ENCODE measurements at places on chromosomes 5 and 9.
A peak's percentile ranks its signal among the peaks of the same experiment; 100 is the strongest.

DNA sequence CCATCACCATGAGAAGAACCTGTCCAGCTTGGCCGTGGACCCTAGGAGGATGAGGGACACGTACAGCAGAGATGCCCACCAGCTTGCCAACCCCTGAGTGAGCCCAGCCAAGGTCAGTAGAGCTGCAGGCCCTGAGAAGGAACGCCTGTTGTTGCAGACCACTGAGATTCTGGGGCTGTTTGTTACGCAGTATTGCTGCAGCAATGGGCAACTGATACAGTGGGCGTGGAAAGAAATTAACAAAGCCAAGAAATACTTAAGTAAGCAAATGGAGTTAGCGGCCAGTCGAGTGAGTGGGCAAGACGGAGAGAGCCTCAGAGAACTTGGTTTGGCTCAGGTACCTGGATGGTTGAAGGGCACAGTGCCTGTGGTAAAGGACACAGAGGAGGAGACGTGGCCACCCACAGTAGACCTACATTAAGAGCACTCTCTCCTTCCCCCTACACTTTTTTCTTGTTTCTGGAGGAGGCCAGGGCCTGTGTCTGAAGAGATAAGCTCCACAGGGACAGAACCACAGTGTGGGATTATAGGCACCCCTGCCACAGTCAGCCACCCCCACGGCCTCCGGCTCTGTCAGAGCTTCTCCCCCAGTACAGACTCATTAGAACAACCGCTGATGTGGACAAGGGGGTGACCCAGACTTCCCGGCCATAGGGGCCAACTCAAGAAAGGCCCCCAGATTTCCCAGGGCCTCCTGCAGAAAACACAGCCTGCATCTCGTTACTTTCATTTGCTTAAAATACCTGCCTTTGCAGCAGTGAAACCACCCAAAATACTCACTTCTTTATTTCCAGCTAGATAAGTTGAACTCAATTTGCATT is 40.1 kb upstream of the GRHPR start:
- DNase-seq, result no peak

DNA sequence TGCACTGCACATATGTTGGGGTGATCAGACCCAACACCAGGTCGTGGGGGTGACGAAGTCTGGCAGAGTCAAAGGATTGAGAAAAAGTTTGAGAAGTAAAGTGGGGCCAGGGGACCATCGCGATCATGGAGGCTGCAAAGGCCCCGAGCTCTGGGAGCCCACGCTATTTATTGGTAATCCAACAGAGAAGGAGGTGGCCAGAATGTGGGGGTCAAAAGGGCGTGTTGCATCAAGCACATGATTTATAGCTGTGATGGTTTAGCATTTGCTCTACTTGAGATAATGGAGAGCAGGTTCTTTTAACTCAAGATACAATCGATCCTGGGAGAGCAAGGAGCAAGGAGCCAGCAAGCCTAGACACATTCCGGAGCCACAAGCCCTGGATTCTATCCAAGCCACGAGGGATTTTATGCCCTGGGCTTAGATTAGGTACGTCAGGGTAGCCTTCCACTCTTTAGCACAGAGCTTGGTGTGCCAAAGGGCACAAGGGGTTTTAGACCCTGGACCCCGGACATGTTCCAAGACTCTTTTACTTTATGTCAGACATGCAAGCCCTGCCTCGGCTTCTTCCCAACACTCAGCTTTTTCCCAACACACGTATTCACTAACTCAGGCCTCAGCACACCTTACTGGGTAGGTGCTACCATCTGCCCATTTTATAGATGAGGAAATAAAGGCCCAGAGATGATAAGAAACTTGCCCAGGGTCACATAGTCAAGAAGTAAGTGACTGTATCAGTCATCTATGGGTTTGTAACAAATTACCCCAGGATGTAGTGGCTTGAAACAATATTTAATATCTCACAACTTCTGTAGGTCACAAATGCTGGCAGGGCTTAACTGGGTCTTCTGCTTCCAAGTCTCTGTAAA is 39.5 kb downstream of the NSUN2 start:
- no peak for DNase-seq

GRCh38 chr9:37836386-37836785 is 35.8 kb downstream of the DCAF10 start:
- no peak for DNase-seq

DNA sequence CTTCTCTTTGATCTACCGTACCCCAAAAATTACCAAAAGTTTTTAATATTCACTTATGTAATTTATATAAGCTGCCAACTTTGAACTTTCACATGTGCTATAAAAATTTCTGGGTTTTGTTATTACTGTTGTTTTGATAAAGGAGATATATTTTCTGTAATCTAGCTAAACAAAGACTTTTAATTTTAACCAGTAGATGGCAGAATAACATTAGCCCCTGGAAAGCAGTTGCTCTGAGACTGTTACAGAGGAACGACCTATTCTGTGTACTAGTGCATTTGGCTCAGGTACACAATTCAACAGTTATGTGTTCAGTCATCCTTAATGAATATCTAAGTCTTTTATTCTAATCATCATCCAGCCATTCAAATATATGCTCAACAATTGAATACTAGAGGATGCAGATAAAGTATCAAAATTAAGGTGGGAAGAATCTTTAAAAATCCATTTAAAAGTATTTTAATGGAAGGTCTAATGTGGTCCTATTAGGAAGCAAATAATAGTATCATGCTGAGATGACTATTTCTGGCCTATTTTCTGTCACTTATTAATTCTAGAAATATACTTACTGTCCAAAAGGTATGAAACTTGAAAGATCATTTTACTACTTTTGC is 8.6 kb downstream of the KLHL9 start:
- peak; percentile 61 for DNase-seq

GRCh38 chr5:179430193-179431175 is 85.2 kb upstream of the ADAMTS2 start:
- no peak for DNase-seq

DNA sequence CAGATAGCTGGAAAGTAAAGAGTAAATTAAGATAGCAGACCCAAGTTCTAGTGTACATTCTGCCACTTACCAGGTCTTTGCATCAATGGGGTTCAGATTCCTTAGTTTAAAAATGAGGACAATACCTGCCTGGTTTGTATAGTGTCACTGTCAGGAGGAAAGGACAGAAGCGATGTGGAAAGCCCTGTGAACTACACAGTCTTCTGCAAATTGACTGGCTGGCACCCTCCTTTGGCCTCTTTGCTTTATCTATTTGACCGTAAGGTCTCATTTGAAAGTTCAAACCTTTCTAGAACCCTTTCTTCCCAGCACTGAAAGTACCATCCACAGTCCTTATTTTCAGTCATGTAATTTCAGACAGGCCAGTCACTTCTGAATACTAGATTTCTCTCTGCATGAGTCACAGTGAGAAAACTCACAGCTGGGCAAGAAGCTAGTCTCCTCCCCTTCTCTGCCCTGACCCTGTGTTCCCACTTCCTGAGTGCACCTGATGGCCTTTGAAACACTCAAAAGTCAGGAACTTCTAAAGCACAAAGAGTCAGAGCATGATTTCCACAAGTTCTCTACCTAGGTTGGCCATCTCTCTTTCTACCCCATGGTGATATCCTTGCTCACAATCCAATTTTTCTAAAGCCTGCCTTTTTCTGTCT is 91.3 kb upstream of the RASEF start:
- DNase-seq, result no peak

- DNase-seq, result no peak
Observed at GRCh38 chr5:107275333-107275732, 395.4 kb downstream of the EFNA5 start.

DNA sequence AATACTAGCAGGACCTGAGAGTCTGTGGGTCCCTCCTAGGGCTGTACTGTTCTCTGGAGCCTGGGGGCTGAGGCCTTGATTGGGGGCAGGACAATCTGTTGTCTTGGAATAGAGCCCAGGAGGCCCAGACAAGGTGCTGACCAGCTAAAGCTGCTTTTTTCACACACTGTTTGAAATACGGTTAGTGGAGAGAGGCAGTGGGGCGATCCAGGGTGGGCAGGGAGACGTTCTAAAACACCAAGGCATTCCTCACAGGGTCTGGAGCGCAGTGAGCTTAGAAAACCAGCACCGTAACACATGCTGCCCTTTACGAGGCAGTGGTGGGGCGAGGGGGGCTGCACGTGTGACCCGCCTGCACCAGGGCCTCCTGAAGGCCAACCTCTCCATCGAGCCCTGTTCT is 55.1 kb downstream of the EHMT1 start:
- DNase-seq, result no peak

DNA sequence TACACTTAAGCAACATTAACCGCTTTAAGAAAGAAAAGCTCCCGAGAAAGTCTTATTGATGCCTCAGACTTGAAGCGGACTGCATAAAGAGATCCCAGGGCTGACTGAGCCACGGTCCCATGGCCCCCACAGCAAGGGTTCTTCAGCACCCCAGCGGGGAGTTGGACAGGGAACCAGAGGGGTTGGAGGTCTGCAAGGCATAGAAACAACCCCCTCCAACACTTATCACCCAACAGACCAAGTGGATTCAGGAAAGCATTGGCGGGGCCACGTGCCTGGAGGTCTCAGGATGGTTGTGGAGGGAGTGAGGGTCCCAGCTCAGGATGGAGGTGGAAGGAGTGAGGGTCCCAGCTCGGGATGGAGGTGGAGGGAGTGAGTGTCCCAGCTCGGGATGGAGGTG is 143.7 kb upstream of the IRX2 start:
- no peak for DNase-seq

DNA sequence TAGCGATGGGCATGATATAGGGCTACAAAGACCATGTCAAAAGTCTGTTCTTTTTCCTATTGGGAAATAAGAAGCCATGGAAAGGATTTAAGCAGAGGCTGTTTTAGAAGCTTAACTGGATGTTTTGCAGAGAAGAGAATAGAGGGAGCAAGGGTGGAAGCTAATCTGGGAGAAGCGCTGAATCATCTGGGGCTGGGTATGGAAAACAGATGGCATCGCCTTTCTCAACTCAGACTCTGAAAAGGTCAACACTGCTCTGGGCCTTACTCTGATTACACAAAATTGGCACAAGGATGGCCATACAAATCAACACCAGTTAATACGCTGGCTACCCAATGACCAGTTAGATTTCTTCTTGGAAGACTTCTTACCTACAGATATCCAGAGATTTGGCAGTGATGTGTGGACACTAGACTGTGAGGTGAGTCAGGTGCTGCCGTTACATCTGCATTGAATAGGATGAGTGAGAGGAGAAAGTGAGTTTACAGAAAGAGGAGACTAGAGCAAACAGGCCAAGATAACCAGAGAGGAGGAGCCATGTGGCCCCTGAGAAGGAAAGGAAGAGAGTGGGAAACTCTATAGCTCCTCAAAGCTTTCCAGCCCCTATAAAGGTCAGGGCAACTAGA is 6.2 kb upstream of the TCERG1 start:
- DNase-seq, result no peak

GRCh38 chr5:91898019-91898418 is 514.9 kb upstream of the ARRDC3 start:
- no peak for DNase-seq

GRCh38 chr9:80866121-80866520 is 823.2 kb downstream of the TLE1 start:
- no peak for DNase-seq

DNA sequence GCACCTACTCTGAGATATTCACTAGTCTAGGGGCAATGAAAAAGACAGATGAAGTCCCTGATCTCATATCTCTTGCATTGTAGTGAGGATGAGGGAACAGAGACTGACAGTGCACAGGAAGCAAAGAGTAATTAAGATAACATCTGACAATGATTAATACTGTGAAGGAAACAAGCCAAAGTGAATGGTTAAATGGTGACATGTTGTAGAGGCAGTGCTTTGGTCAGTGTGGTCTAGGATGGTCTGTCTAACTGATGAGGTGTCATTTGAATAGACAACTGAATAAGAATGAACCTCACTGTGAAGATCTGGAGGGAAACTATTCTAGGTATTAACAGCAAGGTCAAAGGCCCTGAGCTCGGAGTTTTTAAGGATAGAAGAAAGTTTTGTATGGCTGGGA is 333.3 kb upstream of the GRIA1 start:
- no peak for DNase-seq

- DNase-seq, result no peak
Observed at GRCh38 chr9:87813119-87813463, 69.6 kb upstream of the SPATA31E1 start.

DNA sequence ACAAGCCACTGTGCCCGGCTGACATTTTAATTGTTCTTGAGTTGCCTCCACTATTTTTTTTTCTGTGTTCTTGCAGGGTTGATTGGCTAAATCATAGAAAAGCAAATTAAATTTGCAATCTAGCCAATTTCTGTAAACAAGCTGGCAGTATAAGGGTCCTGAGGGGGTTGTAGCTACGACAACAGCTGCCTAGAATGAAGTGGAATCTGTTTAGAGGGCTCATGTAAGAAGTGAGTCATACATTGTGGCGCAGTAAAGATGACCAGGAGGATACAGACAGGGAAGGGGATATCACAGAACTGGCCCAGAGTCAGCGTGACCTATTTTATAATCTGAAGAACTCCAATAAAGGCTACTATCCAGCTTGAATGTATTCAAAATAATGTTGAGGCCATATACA is 82.2 kb upstream of the TLE1 start:
- DNase-seq, result no peak

DNA sequence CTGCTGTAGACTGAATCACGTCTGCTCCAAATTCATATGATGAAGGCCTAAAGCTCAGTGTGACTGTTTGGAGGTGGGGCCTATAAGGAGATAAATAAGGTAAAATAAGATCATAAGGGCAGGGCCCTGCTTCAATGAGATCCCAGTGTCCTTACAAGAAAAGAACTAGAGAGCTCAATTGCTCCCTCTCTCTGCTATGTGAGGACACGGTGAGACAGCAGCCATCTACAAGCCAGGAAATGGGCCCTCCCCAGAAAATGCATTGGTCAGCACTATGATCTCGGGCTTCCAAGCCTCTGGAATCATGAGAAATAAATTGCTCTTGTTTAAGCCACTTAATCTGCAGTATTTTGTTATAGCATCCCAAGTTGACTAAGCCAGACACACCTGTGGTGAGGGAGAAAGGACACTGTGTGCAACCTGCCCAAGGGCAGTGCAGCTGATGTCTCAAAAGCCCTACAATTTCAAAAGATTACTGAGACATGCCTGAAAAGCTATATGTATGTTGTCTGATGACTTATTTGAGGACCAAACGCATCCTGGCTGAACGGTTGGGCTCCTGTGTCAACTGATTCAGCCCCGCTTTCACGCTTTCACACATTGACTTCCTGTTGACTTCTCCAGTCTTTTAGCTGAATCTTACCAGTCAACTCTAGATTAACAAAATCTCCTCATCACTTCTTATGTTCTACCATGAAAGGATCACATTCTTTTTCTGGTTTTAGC is 13.2 kb downstream of the GZMK start:
- DNase-seq, result no peak

DNA sequence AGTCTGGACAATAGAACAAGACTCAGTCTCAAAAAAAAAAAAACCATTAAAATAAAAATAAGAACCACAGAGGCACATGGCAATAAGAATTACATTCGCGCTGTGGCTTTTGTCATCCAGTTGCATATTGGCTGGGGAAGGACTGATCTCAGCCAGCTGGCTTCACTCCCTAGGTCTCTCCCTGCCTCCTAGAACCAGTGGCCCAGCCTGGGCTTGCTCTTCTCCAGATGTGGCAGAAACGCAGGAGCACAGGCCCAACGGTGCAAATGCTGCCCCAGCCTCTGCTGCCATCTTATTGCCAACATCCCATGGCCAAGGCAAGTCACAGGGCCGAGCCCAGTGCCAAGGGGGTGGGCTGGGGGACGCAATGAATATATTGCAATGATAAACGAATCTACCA is 37.0 kb downstream of the NKX2-5 start:
- DNase-seq, result no peak

Data from DMS79 treated with DMSO at 0.1 percent for 48 hours (cell line).